ENCODE measurements at places on chromosomes 5 and 9.
A peak's percentile ranks its signal among the peaks of the same experiment; 100 is the strongest.

DNA sequence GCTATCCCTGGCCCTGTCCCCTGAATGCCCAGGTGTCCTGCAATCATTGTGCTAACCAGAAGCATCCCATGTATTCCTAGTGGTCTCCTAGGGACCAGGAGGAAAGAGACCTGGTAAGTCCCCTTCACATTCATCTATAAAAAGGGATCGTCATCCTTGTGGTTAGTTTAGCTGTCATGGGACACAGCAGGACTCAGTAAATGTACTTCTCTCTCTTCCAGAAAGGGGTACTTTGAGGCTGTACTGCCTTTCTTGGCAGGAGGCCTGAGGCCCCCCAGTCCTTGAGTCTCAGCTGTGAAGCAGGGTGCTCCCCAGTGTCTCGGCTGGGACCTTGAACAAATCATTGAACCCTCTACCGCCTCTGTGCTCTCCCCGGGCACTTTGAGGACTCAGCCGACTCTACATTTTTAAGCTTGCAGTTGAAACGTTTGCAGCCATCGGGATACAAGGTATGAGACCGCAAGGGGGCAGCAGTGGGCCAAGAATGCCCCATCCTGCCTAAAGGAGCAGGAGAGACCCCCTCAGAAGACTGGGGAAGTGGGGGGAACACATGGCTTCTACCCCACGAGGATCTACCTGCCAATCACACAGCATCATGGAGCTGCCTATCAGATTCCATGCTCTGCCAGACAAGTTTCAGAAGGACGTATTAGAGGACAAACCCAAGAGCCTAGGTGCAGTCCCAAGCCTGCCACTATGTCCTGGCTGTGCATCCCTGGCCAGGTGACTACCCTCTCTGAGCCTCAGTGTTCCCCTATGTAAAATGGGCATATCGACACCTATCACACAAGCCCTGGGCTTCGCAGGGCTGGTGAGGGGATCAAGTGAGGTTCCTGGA lies 2.4 kb upstream of the PHYKPL start:
- DNase-seq = peak; percentile 69

- DNase-seq = no peak
Observed at GRCh38 chr5:74502479-74502950, 138.0 kb downstream of the ENC1 start.

- no peak for DNase-seq
Observed at GRCh38 chr9:11595756-11596155, 983.0 kb upstream of the PTPRD start.

DNA sequence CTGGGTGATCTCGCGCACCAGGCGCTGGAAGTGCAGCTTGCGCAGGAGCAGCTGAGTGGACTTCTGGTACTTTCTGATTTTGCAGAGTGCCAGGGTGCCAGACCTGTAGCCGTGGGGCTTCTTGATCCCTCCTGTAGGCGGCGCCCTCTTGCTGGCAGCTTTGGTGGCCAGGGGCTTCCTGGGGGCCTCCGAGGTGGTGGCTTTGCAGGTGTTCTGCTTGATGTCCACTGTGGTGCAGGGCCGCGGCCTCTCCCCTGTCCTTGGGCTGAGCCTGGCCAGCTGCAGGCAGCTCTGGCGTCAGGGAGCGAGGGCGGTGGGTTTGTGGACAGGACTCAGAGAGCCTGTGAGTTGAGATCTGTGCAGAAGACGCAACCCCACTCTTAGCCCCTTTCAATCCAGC lies 36.1 kb downstream of the TAF11L14 start:
- no peak for DNase-seq

DNA sequence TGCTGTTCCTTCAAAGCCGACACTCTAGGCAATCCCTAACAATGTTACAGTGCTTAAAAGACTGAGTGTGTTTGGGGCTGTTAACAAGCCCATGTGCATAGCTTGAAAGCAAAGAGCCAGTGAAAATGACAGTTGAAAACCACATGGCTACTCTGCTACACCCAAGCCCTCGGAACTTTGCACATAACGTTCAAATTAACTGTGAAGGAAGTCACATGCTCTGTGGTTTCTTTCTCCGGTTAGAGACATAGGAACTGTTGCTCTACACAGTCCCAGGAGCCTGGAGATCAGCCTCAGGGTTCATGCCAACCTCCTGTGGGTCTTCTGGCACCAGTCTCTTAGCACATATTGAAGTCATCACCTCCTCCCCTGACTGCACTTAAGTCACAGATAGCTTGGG lies 51.1 kb downstream of the C9orf152 start:
- peak; percentile 46 for DNase-seq

GRCh38 chr9:76691517-76692313 lies 72.5 kb upstream of the PCA3 start:
- no peak for DNase-seq

DNA sequence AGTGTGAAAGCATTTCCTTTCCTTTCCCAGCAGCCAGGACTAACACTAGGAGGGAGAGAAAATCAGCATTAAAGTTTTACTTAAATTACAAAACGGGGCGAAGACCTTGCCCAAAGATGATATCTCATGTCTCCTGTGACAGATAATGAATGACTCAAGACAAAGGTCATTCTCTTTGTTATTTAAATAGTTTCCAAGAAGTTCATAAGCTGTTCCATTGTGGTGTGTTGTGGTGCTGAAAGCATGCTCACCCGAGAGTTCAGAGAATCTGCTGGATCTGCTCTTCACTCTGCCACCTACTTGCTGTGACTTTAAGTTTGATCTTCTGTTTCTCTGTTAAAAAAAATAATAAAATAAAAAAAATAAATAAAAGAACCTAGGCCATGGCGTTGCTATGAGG lies 265.9 kb upstream of the NR4A3 start:
- DNase-seq = no peak

DNA sequence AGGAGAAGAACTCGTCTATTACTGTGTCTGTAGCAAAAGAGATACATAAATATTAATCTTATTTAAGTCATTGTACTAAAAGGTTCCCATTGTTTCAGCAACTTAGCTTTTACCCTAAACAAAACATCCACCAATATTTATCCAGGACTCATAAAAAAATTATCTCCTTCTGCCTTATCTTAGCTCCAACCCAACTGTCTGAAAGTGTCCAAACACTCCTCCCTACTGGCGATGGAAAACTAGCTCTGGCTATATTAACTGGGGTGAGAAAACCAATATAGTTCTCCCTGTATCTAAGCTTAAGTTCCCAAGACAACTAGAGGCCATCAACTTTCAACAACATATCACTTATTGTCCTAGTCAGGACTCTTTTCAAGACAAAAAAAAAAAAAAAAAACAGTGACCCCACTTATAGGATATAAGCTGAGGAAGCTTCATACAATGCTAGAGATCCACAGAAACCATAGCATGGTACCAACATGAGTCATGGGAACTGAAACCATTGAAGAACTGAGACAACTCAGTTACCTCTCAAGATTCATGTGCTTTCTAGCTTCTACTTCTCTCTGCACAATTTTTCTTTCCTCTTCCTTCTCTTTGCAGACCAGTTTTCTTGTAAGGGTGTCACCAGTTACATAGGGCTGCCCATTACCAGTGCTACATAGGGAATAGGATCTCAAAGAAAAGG lies 150.7 kb upstream of the RASA1 start:
- no peak for DNase-seq

DNA sequence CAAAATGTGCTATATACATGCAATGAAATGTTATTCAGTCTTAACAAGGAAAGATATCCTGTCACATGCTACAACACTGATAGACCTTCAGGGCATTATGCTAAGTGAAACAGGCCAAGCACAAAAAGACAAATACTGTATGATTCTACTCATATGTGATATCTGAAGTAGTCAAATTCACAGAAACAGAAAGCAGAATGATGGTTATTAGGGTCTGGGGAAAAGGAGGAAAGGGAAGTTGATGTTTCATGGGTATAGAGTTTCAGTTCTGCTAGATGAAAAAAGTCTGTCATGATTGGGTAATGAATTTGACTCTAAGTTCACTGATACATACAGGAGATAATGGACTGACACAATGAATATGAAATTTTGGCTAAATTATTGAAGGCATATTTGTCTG lies 11.2 kb upstream of the RIC1 start:
- no peak for DNase-seq

- DNase-seq = no peak
Observed at GRCh38 chr9:23073136-23073535, 626.5 kb downstream of the DMRTA1 start.

- no peak for DNase-seq
Observed at GRCh38 chr9:7185612-7186011, 427.8 kb downstream of the KDM4C start.

DNA sequence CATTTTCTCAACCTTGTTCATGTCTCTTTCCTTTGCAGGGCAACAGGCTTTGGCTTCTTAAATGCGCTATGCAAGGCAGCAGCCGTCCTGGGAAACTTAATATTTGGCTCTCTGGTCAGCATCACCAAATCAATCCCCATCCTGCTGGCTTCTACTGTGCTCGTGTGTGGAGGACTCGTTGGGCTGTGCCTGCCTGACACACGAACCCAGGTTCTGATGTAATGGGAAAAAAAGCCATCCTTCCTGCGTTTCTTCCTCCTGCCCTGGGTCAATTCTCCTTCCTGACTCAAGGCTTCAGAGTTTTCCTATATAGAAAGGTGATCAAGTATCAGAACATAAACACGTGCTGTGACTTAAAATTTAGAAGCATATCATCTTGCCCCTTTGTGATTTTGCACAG lies 77.8 kb upstream of the IQGAP2 start:
- no peak for DNase-seq

GRCh38 chr9:76373173-76373783 lies 20.9 kb downstream of the RFK start:
- no peak for DNase-seq

- no peak for DNase-seq
Observed at GRCh38 chr5:56831773-56832172, 16.4 kb downstream of the MAP3K1 start.

GRCh38 chr5:88685591-88686541 lies 197.1 kb downstream of the MEF2C start:
- DNase-seq = no peak

- DNase-seq = no peak
Observed at GRCh38 chr9:132150256-132150655, 11.6 kb upstream of the NTNG2 start.

DNA sequence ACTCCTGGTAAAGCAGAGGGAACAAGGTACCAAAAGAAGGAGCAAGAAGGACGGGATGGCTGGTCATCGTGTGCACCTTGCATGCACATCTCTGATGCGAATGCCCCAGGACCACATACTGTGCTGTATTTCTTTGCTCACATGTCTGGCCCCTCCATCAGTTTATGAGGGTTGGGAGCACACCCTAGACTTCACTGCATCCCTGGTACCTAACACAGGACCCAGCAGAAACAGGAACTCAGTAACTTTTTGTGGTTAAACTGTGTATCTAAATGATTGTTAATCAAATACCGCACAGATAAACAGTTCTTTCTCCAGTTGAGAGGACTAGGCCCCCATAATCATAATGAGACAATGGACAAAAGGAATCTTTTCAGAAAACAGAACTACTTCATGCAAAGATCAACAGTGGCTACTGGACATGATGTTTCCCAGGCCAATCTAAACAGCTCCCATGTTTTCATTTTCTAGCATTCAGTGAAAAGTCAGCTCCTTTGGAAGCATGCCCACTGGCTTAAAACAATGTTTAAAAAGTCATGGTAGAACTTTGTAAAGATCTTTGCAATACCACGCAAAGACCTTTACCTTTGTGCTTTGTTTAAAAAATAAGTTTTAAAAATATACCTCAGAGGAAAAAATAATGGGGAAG lies 55.5 kb upstream of the IFNK start:
- DNase-seq = no peak

DNA sequence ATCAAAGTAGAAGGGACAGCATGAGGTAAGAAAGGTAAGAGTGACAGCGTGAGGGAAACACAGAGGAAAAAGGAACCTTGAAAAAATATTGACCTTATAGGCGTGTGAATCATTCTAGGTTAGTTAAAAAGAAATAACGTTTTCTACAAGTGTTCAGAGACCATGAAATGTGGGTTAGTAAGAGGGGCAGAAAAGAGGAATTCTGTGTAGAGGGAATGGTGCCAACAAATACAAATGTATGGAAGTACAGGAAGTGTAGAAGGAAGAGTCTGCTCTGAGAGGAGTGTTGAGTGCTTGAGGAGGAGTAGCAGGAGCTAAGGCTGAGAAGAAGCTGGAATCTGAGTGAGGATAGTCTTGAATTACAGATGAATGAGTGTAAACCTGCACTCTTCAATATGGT lies 418.6 kb upstream of the RIOK2 start:
- DNase-seq = no peak

GRCh38 chr9:5815461-5815860 lies 17.5 kb downstream of the ERMP1 start:
- DNase-seq = no peak

DNA sequence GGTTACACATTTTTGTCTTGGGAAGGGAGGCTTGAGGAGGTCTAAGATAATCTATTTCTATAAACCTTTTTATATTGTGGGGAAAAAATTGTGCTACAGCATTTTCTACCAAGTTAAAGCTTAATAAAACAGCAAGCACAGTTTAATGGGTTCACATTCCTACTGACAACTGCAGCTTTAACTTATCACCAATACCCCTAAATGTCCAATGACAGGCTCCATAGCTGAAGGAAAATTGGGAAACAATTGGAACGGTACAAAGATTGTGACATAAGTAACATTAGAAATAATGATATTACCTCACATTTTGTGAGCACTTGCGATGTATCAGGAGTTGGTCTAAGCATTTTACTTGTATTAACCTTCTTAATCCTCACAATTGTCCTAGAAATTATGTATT lies 79.5 kb upstream of the HAPLN1 start:
- DNase-seq = no peak

- DNase-seq = no peak
Observed at GRCh38 chr5:35887321-35888100, 30.8 kb downstream of the IL7R start.

DNA sequence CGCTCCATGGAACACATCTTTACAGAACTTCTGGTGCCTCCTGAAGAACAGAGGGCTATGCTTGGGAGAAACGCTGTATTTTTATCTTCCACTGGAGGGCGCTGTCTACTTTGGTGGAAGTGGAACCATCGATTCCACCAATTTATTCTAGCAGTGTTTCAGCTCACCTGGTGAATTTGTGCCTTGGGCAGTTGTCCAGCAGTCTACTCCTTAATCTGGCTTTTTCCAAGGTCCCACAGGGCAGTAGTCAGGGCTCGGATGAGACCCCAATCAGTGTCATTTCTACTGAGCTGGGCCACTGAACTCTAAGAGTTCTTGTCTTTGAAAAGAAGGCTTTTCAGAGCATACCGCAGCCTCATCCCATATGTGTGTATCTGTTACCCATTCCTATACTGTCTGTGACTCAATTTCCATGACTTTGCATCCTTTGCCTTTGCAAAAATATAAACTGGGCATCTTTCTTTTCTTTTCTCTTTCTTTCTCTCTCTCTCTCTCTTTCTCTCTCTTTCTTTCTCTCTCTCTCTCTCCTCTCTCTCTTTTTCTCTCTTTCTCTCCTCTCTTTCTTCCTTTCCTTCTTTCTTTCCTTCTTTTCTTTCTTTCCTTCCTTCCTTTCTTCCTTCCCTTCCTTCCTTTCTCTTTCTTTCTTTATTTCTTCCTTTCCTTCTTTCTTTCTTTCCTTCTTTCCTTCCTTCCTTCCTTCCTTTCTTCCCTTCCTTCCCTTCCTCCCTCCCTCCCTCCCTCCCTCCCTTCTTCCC lies 138.4 kb upstream of the ZNF618 start:
- no peak for DNase-seq

GRCh38 chr9:114050646-114051045 lies 27.5 kb downstream of the AMBP start:
- DNase-seq = no peak
